NCI-H2171 (cell line): ENCODE measurements at places on chromosomes 16 and 17.
A peak's percentile ranks its signal among the peaks of the same experiment; 100 is the strongest.

DNA sequence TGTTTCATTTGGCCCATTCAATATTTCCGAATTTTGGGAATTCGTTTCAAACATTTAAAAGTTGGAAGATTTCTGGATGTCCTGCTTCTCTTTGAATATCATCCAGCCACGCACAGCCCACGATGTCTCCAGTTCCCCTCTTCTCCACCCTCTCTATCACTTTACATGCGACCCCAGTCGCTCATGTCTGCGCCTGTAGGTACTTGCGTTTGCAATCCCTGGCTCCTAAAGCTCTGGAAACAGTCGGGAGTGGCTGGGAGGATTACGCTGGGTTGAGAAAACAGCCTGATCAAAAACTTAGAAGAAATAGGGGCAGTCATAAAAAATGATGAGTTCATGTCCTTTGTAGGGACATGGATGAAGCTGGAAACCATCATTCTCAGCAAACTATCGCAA is 1.5 kb upstream of the SBK1 start:
- DNase-seq, result no peak

GRCh38 chr16:69187446-69188235 is 677 bp downstream of the SNTB2 start:
- peak; percentile 41 for DNase-seq

- DNase-seq, result no peak
Measured at GRCh38 chr17:18056214-18056613, 17.0 kb downstream of the GID4 start.

DNA sequence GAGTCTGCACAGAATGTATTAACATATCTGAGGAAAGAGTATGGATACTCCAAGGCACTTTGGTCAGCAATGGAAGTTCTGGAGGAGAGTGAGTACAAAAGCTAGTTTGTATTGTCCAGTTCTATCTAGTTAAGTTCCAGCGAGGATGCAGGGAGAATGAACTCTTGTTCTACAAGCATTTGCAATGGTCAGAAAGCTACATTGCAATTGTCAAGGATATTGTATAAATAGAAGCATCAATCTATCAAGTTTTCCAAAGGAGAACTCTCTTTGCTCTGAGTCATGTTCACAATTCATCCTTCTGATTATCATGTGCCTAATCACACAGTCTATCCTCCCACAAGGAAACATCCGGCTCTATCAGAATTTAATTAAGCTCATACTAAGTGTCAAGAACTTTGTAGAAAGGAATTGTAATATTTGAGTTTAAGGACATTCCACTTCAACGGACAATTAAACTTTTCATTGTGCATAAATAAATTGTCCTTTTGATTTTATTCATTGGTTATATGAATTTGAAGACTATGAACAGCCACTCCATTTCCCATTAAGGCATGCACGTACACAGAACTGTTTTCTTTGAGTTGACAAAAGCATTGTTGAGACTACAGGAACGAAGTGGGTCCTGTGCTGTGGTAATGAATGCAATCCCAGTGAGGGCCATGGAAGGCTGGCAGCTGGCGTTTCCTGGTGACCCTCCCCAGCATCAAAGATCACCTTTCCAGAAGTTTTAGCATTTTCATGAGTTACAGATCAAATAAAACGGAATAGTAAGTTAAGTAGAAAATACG is 973.5 kb upstream of the GOT2 start:
- DNase-seq, result no peak

GRCh38 chr16:82783933-82784572 is 157.3 kb downstream of the CDH13 start:
- no peak for DNase-seq

DNA sequence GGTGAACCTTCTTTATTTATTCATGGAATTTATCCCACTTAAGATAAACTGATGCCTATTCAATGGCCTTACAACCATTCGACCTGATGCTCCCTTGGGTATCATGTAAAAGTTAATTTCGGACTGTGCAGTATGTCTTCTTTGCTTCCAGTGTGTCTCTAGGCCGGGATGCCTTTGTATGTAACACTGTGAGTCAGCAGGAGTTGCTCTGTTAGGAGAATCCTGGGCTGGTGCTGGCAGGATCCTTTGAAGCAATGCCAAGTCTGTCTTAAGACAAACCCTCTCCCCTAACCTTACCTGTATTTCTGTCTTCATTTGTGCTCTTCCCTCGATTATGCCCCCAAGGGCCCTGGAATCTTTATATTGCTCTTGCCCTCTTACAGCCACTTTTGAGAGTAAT is 37.9 kb upstream of the ABCA8 start:
- DNase-seq, result no peak

DNA sequence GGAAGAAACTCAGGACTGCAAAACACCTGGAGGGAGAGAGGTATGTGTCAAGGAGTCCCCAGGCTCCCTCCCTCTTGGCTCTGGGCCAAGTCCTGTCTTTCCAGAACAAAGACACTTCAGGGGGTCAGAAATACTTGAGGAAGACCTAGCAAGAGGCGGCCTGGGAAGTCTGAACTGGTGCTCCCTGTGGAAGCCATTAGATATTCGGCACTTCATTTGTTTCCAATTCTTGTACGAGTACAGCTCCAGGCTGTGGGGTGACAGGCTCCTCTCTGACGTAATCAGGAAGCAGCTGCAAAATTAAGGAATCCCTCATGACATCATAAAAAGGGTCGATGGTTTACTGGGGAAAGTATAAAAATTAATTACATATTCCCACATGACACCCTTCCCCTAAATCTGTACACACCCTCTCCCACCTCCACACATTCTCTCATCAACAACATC is 108.7 kb downstream of the SMG6 start:
- DNase-seq, result no peak

DNA sequence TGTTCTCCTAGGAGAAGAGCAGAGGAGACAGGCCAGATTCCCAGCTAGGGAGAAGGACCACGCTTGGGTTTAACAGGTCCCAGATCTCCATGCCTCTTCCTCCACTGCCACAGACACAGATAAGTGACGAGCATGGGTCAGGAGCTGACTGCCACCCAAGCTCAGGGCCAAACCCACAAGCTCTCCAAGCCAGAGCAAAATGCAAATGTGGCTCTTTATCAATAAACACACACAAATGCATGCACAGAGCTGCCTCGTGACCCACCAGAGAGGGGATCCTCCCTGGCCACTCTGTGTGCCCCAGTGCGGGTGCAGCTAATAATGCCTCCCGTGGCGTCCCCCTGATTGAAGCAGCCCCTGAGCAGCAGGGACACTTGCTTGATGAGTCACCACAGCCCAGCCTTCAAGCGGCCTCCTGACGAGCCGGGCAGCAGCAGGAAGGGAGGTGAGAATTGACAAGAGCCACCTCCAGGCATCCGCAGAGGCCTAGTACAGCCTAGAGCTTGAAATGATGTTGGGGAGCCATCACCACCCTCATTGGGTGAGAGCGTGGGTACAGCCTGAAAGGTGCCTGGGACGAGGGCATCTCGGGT is 143.9 kb downstream of the CCDC182 start:
- no peak for DNase-seq

- DNase-seq, result no peak
Measured at GRCh38 chr16:23788685-23789084, 33.9 kb downstream of the CHP2 start.

- DNase-seq, result peak; percentile 70
Measured at GRCh38 chr17:4182043-4182442, 39.0 kb downstream of the CYB5D2 start.

GRCh38 chr17:79834565-79835469 is 4.4 kb downstream of the CBX4 start:
- no peak for DNase-seq

GRCh38 chr17:28368306-28368831 is 1.7 kb downstream of the VTN start:
- DNase-seq, result no peak

DNA sequence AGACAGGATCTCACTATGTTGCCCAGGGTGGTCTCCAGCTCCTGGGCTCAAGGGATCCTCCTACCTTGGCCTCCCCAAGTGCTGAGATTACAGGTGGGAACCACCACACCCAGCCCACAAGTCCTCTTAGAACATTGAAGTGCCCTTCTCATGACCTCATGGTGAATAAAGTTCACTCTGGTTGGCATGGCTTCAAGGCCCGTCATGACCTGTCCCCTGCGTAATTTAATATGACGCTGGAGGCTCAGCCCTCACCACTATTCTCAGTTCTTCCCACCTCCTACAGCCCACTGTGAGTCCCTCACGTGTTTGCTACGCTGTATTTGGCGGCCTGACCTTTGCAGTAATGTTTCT is 1.9 kb downstream of the ENDOV start:
- DNase-seq, result no peak

DNA sequence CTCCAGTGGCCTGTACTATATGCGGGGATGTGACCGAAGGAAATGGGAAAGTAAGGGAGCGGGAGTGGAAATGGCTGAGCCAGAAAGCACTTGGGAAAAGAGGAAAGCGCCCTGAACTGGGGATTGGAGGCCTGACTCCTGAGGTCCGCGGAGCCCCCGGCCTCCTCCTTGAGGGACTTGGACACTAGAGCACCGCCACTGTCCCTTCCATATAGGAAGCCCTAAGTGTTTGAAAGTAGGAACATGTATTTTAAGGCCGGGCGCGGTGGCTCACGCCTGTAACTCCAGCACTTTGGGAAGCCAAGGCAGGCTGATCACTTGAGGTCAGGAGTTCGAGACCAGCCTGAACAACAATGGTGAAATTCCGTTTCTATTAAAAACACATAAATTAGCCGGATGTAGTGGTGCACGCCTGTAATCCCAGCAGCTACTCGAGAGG is 530 bp upstream of the ZDHHC7 start:
- no peak for DNase-seq

GRCh38 chr17:57994436-57994835 is 6.4 kb upstream of the VEZF1 start:
- no peak for DNase-seq

GRCh38 chr16:35296962-35297653 is 1837.7 kb downstream of the TP53TG3F start:
- DNase-seq, result no peak

GRCh38 chr16:89478576-89479221 is 11.7 kb downstream of the ANKRD11 start:
- no peak for DNase-seq

DNA sequence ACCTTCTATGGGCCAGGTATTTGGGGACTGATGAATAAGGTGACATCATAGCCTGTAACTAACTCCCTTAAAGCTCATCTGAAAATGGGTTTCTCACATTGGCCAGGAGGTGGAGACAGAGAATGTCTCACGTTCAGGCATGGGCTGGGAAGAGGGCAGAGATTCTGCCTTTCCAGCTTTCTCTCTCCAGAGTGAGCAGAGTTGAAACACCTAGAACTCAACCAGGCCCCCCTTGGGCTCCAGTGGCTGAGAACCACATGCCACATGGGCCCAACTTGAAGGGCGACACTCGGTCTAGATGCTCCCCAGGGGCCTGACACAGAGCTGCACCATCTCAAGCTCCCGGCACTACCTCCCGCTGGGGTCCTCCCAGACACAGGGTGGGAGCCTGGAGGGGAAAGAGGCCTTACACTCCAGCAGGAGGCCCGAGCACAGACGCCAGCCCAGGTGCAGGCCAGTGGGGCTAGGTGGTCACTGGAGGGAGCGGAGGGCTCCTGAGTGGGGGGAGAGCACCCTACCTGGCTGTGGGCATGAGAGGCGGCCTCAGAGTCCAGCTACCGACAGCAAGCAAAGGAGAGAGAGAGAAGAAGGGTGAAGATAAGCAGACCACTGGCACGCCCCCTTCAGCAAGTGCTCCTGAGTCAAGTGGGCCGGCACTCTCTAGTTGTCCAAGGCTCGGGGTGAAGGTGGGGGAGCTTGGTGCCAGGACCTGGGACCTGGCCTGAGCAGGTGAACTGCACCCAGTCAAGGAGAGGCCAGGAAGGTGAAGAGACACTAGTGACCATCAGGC is 55.9 kb downstream of the MYO18A start:
- DNase-seq, result peak; percentile 64

- no peak for DNase-seq
Measured at GRCh38 chr17:47714773-47715396, 18.2 kb upstream of the TBX21 start.

DNA sequence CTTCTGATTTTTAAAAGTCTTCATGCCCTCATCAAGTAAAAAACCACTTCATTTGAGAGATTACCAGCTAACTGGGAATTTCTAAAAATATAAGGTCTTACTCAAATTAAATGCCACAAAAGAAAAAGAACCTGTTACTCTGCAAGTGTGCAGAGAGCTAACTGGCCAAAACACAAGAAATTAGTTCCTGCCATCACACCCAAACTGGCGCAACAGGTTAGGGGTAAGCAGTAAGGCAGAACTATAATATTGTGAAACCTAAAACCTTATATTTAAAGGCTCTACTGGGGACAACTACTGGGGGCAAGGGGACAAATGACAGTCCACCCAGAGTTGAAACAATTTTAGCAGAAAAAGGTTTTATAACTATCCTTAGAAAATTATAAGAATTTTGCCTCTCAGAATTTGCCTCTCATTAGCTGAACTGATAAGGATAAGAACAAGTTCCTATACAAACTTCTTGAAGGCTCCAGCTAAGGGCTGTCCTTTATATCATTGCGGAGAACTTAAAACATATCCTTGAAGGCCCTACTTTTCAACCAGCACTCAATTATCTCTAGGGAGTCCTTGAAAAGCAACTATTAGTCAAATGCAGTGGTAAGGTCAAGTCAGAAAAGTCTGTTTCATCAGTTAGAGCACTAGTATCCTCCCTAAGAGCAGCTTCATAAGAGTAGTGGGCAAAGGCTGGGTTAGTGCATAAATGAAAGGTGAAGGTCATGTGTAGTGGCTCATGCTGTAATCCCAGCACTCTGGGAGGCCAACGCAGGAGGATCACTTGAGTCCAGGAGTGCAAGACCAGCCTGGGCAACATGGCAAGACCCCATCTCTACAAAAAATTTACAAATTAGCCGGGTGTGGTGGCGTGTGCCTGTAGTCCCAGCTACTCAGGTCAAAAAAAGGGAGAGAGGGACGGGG is 31.5 kb downstream of the SMURF2 start:
- no peak for DNase-seq

GRCh38 chr17:15371376-15372130 is 30.2 kb upstream of the TEKT3 start:
- no peak for DNase-seq

- DNase-seq, result no peak
Measured at GRCh38 chr16:29663807-29664090, 702 bp downstream of the SPN start.

- DNase-seq, result peak; percentile 94
Measured at GRCh38 chr17:3888343-3889171, 4.3 kb downstream of the CAMKK1 start.

- no peak for DNase-seq
Measured at GRCh38 chr16:53559270-53559951, 56.4 kb upstream of the AKTIP start.

- DNase-seq, result no peak
Measured at GRCh38 chr16:72198771-72199201, 26.8 kb upstream of the PMFBP1 start.

- DNase-seq, result no peak
Measured at GRCh38 chr17:4586043-4586442, 1.7 kb downstream of the SMTNL2 start.

DNA sequence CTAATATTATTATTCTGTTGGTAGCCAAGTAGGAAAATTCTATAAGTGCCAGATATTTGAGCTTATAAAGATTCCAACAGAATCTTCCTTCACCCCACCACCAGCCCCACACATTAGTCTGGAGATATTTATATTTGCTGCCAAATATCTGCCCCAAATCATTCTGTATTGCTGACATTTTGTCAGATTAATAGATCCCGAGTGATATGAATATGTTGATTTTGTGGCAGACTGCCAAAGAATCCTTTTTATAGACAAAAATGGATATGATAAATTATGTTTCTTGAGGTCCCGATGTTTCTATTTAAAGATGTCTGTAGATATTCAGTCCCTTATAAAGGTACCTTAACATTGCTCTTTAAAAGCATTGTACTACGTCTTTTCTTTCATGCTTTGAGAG is 162.2 kb upstream of the KCNJ16 start:
- DNase-seq, result no peak
